ENCODE measurements at places on chromosomes 6 and 20.

DNA sequence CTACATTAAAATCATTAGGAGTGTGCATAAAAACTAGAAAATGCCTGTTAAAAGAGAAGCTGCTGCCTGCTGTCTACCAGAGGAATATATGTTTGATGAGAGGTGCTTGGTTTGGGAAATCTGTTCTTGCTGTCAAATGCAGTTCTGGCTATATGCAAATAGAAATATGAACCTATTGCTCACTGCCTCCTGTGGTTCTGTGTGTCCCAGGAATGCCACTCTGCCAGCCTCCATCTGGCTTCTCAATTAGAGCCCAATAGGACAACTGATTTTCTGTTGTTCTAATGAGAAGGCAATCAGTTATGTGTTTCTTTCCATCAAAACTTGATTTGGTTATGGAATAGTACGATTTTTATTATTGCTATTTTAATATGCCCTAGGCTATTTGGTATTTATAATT is 759.7 kb downstream of the HDGFL1 start:
- no peak for DNase-seq

DNA sequence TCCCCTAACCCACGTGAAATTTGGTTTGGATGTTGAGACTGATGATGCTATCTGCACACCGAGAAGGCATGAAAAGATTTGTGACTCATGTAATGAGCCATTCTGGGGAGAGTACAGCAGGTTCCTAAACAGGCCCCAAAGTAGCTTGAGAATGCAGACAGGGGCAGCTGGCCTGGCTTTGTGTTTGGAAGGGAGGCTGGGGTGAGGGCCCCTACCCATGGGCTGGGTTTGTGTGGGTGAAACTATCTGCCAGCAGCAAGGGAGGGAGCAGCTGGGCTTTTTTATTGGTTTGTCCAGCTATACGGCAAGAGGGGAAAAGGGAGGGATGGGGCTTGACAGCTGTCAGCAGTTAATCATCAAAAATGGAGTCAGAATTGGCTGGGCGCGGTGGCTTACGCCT is 87.0 kb upstream of the RNF24 start:
- no peak for DNase-seq

DNA sequence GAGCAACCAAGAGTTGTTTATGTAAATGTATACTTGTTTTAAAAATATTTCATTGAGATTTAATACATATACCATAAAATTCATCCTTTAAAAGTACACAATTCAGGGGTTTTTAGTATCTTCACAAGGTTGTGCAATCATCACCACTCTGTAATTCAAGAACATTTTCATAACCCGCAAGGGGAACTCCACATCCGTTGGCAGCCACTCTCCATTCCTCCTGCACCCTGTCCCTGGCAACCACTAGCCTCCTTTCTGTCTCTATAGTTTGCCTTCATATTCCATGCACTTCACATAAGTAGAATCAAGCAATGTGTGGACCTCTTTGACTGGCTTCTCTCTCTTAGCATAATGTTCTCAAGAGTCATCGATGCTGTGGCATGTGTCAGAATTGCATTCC is 104.2 kb upstream of the PDE10A start:
- no peak for DNase-seq

DNA sequence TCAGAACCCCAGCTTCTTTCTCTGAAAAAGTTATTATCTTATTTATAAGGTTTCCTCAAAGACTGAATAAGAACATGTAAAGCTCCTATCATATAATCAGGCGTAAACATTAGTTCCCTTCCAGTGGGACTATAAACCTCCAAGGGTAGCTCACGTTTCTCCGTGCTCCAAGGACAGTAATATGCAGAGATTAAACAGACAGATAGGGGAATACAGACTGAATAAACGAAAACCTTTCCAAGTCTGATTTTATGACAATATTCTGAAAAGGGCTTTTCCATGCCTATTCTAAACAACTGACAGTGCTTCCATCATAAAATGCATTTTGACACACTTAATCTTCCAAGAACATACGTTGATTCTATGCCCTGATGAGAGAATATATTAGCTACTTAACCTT is 22.8 kb downstream of the BACH2 start:
- DNase-seq = no peak

- DNase-seq = peak; percentile 10
Observed at GRCh38 chr20:57904314-57905105, 194.7 kb upstream of the PMEPA1 start.

DNA sequence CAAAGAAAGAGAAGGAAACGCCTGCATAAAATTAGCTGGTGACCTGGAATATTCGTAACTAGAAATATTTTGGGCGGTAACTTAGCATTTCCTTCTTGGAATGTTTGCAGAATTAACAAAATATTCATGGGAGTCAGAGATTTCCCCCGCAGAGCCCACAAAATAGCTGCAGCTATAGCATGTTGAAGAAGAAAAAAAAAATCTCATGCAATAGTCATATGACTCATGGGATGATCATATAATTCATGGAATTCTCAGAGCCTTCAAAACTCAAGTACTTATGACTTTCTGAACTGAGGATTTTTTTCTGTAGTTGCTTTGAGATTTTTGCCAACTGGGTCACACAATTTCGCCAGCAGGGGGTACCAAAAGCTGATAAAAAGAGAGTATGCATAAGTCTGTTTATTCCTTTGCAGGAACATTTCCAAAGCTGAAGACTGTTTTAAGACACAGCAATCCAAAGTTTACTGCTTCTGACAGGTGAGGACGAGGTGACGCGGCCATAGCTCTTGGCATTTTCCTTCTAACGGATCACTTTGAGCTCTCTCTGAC is 586.0 kb upstream of the CHD6 start:
- no peak for DNase-seq

- no peak for DNase-seq
Observed at GRCh38 chr6:35782424-35782823, 1.6 kb downstream of the CLPSL1 start.

DNA sequence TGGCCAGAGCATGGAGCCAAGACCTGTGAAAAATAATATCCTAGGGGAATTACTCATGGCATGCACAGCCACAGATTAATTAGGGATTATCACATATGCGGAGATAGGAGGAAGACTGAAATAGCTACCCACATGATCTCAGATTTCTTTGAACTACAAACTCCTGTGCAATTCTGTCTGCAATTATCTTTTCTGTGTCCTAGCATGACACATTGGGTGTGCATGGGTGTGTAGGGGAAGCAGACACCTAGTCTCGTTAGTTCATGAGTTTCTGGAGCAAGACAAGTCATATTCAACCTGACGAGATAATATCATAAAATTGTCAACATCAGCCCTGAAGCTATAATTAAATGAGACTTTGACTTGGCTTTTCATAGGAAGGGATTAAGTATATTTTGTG is 3.6 kb upstream of the SLC17A4 start:
- DNase-seq = no peak

GRCh38 chr20:24066076-24066700 is 77.6 kb upstream of the GGTLC1 start:
- peak; percentile 48 for DNase-seq

DNA sequence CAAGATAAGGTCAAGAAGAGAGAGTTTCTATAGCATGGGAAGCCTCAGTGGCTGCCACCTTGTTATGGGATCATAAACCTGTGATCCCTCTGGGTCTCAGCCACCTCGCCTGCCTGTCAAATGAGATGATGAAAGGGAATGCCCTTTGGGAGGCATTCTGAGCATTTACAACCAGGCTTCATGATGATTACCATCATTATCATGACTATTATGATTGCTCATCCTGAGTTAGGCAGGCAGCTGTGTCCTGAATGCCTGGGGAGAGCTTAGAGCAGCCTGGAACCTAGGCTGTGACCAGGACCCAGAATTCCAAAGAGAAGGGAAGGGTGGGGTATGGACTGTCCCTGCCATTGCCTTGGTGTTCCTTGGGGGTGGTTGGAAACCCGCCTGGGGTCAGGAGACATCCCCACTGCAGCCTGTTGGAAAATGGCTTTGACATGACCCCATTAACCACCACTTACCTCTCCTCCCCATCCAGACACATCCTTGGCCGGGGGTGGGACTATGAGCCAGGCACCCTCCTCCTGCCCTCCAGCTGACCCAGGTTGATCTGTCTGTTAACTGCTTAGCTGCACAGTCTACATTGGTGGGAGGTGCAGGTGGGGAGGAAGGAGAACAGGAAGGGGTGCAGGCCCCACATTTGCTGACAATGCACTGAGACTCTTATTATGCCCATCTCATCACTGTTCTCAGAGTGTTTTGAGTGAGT is 51.9 kb downstream of the LRFN2 start:
- no peak for DNase-seq

DNA sequence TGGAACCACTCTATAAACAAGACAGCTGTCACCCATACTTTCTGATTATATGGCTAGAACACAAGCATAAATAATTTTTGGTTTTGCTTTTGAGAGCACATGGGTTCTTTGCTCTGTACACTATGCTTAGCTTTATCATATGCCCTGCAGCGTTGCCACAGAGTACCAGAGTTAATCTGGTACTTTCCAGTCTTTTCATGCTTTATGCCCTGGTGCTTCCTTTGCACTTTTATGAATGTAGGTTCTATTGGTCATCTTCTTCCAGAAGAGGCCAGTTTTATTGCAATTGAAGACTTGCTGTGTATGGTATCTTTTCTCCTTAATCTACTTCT is 20.8 kb downstream of the SHLD1 start:
- no peak for DNase-seq

DNA sequence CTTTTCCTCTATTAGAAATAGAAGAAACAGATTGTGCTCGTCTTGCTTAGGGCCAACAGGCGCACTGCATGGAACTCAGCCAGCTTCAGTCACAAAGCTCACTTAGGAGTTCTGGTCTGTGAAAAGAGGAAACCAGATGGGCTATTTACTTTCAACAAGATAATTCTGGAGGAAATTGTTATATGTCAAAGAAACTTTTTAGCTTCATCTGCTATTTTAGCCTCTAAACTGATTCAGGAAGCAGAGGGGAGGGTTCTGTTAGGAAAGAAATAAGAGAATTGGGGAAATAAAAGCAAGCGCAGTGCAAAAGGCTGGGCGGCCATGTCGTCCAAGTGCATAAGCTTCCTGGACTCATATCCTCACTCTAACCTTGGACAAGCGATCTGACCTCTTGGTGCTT is 21.3 kb downstream of the PRKN start:
- DNase-seq = peak; percentile 39

DNA sequence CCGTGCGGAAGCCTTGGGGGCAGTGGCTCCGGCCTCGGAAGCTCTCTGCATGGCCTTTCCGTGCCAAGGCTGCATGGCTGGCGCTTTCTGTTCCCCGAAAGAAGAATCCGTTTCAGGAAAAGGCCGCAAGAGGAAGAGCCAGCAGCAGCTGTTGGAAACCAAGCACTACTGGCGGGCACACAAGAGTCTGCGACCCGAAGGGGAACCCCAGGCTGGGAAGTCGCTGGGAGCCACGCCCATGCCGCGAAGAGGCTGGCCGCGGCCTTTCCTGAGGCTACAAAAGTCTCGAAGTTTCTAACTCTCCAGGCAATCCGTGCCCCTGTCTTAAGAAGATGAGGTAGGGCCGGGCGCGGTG is at the start of gene CGAS:
Gene CGAS (minus strand): TSS at position 191 of the 355 bp plus-strand sequence. CDS start 116 bp downstream, at position 75.
- DNase-seq = peak; percentile 89

- DNase-seq = no peak
Observed at GRCh38 chr20:51276296-51276695, 253.4 kb upstream of the KCNG1 start.

DNA sequence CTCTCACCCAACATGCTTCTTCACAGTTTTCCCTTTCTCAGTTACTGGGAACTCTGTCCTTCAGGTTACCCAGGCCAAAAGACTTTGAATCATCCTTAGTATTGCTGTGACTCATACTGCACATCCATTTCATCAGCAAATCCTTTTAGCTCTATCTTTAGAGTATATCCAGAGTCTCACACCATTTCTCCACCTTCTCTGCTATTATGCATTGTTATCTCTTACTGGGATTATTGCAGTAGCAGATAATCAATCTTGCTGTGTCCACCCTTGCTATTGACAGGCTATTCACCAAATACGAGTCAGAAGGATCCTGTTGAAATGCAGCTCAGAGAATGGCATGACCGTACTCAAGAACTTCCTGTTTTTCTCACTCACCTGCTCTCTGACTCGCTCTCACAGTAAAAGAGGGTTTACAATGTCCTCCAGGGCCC is 57.3 kb downstream of the BCKDHB start:
- DNase-seq = peak; percentile 32

GRCh38 chr6:110534731-110535492 is 58.5 kb upstream of the SLC22A16 start:
- peak; percentile 51 for DNase-seq

GRCh38 chr6:24053057-24053456 is 73.0 kb upstream of the NRSN1 start:
- DNase-seq = no peak

DNA sequence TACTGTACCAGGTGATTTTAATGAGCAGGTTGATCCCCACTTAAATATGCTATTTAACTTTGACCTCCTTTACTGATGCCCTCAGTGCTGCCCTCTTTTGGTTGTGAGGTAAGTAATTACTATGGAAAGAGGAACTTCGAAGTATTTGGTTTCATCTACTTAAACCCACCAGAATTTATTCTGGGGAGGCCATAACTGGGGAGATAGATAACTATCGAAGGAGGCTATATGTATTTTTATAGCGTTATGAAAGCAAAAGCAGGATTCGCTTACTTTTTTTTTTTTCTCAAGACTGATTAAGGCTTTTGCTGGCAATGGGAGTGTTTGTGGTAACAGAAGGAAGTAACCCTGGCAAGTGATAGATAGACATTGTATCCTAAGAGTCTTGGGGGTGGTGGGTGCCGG is 168.9 kb upstream of the CENPW start:
- peak; percentile 89 for DNase-seq

DNA sequence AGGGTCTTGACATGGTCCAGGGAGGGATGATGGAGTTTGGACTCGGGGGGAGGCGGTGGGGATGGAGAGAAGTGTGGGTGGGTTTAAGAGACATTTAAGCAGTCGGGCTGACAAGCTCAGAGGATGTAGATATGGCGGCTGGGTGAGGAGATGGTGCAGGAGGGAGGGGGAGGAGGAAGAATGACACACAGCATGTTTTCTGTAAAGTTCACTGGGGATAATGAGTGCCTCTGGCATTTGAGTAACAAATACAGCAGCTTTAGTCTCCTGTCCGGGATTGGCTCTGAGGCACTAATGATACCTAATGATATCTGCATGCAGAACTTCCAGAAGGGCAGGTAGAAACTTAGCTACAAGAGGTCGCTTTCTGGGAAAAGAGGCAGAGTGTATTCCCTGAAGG is 107.8 kb downstream of the DHX35 start:
- no peak for DNase-seq

- no peak for DNase-seq
Observed at GRCh38 chr6:18492972-18493371, 105.8 kb downstream of the RNF144B start.

DNA sequence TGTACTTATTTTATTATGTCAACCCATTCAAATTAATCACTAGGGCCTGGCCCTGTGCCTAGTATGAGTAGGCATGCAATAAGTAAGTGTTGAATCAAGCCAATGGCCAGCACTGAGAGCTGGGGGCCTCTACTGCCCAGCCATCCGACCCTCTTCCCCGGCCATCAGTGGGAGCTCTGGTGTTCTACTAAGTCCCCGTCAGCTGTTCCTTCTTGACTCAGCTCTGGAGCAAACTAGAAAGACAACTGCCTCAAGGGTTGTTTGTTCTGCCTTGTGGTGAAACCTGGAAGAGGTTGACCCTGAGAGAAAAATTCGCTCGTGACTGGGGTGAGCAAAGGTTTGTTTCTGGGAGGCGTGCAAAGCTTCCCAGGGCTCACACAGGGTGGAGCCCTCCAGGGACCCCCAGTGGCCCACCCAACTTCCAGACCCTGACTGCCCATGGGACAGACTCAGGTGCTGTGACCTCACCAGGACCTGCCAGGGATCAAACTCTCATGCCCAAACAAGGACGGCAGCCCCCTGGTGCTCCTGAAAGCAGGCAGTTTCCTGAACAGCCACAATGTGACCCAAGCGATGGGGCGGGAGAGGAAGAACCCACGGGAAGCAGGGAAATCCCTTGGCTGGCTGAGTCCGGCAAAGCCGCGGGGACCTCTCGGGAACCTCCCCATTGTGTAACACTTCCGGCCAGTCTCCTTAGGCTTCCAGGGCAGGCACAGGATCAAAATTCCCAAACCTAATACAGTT is 50.4 kb downstream of the BANF2 start:
- DNase-seq = no peak
